HAP-1 (cell line): ENCODE measurements at places on chromosomes 16 and 17.

- no peak for DNase-seq
Measured at GRCh38 chr16:30983289-30983889, 1.6 kb upstream of the HSD3B7 start.

GRCh38 chr16:23597003-23597756, 1.1 kb upstream of the NDUFAB1 start:
- peak; percentile 82 for DNase-seq

DNA sequence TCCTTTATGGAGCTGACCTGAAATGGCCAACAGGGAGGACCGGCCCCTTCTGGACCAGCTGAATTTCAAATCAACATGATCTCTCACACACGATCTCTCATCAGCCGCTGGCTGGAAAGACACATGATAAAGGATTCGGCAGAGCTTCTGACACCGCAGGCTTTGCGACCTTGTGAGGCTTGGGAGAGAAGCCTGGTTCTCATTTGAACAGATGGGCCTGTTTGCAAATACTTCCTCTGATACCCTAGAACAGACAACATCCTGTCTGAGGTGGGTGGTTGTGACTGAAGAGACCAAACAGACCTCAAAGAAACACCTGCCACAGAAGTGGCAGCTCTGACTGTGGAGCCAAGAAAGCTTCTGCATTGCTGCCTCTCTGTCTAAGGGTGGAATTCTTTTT, 77.9 kb upstream of the SDK2 start:
- DNase-seq = no peak

DNA sequence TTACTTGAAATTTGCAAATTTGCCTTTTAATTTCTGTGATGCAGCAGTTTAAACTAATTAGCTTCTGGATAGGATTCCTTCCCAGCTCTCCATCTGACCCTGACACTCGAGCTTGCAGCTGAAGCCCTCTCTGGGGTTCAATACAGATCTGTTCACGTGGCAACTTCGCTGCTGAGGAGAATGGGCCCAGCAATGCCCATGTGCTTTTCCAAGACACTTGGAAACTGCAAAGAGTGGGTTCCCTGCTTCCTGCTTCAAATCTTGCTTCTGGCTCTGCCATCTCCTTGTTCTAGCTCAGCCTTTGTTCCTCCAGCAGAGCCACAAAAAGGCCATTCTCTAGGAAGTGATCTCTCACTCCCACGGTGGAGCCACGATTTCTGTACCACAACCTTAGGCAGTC, 50.0 kb upstream of the IRX6 start:
- DNase-seq = no peak

DNA sequence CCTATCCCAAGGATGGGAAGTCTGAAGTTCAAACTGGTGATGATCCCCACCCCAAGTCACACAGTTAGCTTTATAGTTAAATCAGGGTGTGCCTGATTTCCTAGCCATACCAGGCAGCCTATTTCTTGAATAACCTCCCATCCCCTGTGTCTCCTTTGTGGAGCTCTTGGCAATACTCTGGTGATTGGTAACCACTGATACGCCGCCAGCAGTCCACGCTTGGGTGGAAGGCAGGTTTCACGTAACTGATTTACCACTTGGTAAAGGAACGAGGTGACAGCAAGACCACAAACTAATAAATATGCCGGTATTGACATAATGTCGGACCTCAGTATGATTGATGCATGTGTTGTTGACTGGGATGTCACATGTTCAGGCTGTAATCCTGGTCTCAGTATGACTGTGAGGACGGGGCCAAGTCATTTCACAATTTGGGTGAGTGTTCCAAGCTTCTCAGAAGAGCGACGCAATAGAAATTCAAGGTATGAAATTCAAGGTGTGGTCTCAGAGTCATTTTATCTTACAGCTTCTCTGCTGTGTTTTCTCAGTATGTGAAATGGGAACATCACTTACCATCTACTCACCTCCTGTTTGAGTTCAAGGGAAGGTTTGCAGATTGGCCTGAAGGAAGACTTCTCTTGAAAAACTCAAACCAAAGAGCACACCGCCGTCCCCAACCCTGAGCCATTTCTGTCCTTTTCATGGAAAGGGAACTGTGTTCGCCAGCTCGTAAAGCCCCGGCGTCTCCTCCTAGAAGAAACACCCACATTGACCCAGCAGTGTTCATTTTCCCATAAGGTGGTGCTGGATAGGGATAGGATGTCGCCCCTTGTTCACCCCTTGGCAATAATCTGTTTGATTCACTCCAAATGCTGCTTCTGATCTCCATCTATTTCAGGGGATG, 678.9 kb downstream of the WWOX start:
- DNase-seq = no peak

DNA sequence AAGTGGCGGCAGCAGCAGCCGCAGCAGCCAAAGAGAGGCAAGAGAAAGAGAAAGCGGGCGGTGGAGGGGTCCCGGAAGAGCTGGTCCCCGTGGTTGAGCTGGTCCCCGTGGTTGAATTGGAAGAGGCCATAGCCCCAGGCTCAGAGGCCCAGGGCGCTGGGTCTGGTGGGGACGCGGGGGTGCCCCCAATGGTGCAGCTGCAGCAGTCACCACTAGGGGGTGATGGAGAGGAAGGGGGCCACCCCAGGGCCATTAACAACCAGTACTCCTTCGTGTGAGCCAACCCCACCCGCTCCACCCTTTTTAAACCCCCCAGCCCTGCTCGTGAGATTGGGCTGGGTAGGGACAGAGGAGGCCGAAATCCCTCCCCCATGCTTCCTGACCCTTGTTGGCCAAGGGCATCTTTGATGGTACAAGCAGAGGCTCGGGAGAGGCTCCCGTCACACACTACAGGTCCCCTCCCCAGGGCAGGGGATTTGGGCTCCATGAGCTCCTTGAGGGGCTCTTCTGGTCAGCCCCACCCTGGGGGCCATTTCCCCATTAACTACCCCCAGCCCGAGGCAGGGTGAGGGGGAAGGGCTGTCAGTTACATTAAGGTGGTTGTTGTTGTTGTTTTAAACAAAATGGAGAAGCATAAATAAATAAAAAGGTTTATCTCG, 4.6 kb upstream of the ATP2A1 start:
- no peak for DNase-seq

DNA sequence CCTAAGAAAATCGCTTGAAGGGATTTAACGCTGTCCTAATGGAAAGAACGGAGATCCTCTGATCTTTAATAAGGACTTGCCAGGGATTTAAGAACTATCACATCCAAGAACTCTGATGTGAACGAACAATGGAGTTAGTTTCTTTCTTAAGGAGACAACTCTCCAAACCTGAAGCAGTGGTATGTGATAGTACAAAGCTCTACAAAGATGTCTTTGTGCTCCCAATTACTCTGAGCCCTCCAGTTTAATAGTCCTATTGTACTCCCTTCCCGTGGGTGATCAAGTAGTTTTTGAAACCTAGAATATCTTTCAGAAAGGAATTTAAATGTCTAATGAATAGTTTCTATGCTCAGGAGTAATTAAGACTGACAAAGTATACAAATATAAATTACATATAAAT, 123.8 kb downstream of the FTO start:
- peak; percentile 51 for DNase-seq

DNA sequence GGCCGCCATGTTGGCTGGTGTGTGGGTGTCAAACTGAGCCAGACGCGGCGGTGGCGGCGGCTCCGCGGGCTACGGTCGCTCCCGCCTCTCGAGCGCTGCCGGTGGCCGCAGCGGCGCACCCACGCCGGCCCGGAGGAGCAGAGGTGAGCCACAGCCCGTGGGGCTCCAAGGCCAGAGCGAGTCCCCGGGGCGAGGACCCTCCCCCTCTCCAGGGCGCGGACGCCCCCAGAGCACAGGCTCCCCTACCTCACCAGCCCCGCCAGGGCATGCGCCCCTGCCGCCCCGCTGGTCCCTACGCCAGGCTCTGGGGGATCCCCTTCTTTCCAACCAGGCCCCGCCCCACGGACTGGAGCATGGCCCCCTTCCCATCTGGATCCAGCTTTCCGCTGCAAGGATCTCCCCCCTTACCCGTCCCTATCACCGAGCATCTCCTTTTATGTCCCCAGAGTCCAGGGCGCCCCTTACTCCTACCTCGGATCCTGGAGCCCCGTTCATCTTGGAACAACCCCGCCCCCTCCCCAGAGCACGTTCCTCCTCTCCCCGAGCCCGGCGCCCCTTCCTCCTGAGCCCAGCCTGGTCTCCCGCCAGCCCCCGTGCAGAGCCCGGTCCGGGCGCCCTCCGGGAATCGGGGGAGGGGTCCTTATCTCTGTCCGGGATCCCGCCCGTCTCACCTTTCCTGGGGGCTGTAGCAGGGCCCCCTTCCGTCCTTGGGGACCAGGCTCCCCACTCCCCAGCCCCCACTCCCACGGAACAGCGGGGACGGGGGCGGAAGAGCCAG, 412 bp downstream of the EPN2 start:
- peak; percentile 48 for DNase-seq

DNA sequence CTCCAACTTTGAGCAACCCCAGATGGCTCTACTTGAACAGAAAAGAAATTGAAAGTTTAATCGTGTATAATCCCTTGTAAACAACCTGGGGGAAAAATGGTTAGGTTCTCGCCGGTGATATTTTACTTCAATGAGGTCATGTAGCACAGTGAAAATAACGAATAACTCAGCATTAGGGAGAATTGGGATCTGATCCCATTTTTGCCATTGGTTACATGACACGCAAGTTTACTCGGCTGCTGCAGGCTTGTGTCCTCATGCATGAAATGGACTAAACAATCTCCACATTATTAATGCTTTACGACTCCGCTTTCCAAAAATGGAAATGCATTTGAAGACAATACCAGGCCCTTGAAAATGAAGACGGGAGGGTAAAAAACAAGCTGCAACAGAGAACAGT, 45.5 kb upstream of the LRRC37A3 start:
- DNase-seq = no peak

DNA sequence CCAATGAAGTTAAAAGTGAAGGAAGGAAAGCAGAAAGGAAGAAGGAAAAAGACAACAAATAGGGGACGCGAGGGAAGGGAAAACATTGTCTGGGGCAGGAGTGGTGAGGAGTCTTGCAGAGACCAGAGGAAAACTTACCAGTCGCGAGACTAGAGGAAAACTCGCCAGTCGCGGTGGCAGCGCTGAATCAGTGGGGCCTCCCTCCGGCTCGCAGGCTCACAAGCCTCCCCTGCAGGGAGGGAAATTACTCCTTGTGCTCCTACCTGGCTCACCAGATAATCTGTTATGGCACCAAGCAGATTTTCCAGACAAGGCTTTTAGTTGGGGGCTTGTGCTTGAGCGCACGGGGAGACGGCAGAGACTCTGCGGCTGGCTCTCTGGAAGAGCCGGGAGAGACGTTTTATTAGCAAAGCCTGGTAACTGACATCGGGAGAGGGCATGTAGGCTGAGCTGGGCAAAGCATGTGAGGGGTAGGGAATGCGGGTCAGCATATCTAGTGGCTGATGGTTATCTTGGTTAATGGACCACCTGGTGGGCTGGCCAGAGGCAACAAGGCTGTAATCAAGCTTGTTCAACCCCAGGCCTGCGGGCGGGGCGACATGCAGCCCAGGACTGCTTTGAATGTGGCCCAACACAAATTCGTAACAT, 37.1 kb downstream of the LCMT1 start:
- DNase-seq = no peak

DNA sequence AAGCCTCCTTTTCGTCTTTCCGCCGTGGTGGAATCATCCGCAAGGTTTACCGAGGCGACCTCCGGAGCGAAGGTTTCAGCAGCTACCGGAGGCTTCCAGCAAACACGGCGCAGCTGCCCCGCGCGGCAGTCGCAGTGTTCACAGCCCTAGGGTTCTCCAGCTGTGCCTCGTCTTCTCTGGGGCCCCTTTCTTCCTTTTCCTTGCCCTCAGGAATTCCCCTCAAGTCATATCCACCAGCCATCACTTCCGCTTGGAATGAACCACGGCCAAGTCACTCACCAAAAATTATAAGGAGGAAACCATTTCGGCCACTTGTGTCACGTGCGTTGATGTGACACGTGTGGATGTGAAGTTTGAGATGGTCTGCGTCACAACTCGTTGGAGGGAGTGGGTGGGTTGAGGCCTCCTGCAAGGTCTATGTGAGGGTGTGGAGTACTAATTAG, 636 bp upstream of the ERN1 start:
- no peak for DNase-seq

- no peak for DNase-seq
Measured at GRCh38 chr16:52498328-52499059, 48.4 kb downstream of the TOX3 start.

DNA sequence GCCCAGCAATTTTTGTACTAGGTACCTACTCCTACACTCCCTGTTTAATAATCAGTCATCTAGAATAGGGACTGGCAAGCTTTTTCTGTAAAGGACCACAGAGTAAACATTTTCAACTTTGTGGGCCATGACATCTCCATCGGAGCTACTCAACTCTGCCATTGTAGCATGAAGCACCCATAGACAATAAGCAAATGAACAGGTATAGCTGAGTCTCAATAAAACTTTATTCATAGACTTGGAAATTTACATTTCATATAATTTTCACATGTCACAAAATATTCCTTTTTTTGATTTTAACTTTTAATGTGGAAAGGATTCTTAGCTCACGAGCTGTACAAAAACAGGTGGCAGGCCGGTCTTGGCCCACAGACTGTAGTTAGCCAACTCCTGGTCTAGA, 345.8 kb downstream of the SOX9 start:
- DNase-seq = no peak

- DNase-seq = no peak
Measured at GRCh38 chr17:74396567-74396966, 29.3 kb downstream of the GPR142 start.

GRCh38 chr17:56468840-56469239, 124.7 kb upstream of the NOG start:
- no peak for DNase-seq

- DNase-seq = no peak
Measured at GRCh38 chr17:76843703-76844484, 24.3 kb upstream of the MGAT5B start.
